Tongue (tissue), 3 donors: ENCODE measurements at places on chromosomes 13 and 19.

DNA sequence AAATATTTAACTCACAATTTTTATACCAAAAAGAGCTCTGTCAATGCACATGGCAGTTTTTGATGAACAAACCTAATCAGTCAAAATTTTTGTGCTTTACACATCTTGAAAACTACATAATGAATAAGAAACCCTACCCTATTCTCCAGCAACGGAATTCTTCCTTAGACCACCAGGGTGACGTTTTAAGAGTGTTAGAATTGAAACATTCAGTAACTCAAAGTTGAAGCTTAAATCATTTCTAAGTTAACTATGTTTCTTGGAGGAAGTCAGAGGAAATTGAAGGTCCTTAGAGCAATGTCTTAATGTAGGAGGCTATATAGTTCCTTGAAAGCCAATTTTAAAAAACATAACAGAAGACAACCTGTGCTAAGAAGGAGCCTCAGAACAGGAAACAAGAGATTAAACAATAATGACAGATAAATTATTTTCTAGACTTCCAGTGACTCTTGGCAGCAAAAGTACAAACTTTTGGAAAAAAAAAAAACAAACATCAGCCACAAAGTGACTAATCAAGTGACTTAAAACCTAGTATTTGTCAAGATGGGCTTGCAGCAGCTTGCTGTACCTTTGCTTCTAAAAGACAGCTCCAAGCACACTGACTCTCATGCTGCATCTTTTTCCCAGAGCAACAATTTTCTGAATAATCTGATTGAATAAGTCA is 6.2 kb downstream of the SPRY2 start:
- DNase-seq = peak; percentile 38

GRCh38 chr19:33629826-33630375 is 8.1 kb downstream of the CHST8 start:
- no peak for DNase-seq

- DNase-seq = no peak
These were observed 31.3 kb upstream of the STARD13 start for GRCh38 chr13:33316890-33317289.

- DNase-seq = no peak
These were observed 231.8 kb downstream of the FGF9 start for GRCh38 chr13:21902709-21903098.

DNA sequence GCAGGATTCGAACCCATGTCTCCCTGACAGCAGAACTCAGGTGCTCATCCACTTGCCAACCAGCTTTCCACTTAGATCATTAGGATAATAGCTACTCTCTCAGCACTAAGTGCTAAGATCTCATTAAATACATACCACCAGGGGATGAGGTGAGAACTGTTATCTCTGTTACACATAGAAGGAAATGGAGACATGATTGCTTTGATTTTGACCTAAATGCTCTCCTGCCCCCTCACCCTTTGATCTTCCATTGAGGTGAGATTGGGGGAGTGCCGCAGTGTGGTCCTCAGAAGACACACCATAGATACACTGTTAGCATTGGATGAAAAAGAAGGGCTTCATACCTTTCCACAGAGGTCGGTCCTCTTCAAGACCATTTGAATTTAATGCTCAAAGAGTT is 38.9 kb upstream of the NPAS1 start:
- DNase-seq = no peak

GRCh38 chr13:75369981-75370380 is 112.0 kb downstream of the TBC1D4 start:
- DNase-seq = no peak
